T-helper 1 cell (primary cell): ENCODE measurements at places on chromosomes 12 and 14.

DNA sequence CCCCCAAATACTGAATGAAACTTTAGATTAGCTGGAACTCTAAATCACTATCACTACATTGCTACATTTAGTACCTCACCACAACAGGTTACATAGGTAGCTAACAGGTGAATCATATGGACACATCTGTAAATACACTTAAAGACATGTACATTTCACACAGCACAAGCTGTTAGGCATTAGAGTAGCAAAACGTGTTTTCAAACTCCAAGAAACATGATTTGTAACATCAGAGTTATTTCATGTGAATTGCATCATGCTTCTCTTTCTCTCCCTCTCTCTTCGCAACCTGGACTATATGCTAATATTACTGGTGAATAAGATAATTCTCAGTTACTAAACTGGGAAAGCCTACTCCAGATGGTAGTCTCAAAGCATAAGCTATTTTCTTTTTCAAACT is 4.3 kb downstream of the SEL1L start:
- no peak for DNase-seq

- DNase-seq: no peak
Observed at GRCh38 chr14:90045616-90046015, 16.2 kb upstream of the KCNK13 start.

DNA sequence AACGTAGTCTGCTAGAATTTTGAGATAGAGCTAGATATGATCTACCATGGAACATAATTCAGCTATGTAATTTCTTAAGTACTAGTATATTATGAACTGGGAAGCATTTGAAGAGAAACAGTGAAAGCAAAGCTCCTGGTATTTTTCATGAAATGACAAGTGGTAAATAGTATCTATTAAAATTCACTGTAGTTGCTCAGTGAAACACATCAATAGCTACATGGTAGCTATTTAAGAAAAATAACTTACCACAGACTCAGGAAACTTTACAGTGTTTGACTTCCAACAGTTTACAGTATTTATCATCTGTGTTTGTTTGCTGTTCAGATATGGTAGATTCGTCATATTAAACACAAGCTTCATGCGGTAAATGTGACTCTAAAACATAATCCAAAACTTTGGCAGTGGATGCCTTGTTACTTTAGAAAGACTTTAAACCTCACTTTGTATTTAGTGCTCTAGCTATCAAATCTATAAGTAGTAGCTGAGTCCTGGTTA is 25.2 kb downstream of the WNK1 start:
- no peak for DNase-seq

DNA sequence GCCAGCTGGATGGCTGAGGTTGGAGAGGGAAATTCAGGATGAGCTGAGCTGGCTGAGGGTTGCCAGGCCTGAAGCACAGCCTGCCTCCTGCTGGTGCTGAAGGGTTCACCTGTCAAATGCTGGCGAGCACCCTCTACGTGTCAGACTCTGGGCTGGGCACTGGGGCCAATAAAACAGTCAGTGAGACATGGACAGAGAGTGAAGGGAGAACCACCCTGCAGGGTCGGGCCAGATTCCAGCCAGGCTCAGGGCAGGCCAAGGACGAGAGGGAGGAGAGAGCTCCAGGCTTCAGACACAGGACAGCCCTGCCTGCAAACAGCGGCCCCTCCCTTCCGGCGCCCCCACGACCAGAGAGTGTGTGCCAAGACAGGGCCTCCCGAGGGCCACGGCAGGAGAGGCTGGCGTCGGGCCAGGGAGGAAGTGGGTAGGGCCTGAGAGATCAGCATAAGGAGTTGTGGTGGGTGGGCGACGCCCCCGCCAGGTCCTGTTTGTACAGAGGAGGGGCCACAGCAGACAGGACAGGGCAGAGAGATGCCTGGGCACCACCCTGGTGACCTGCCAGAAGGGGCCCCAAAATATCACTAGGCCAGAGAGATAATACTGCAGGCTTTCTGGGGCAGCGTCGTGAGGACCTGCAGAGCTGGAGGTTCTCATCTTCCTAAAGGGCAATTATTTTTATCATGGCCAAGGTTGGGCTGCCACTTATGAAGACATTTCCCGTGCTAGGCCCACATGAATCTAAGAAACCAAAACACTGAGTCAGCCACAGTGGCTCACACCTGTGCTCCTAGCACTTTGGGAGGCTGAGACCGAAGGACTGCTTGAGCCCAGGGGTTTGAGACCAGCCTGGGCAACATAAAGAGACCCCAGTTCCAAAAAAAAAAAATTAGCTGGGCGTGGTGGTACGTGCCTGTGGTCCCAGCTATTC is 73.1 kb upstream of the GPR68 start:
- DNase-seq: peak; percentile 63

DNA sequence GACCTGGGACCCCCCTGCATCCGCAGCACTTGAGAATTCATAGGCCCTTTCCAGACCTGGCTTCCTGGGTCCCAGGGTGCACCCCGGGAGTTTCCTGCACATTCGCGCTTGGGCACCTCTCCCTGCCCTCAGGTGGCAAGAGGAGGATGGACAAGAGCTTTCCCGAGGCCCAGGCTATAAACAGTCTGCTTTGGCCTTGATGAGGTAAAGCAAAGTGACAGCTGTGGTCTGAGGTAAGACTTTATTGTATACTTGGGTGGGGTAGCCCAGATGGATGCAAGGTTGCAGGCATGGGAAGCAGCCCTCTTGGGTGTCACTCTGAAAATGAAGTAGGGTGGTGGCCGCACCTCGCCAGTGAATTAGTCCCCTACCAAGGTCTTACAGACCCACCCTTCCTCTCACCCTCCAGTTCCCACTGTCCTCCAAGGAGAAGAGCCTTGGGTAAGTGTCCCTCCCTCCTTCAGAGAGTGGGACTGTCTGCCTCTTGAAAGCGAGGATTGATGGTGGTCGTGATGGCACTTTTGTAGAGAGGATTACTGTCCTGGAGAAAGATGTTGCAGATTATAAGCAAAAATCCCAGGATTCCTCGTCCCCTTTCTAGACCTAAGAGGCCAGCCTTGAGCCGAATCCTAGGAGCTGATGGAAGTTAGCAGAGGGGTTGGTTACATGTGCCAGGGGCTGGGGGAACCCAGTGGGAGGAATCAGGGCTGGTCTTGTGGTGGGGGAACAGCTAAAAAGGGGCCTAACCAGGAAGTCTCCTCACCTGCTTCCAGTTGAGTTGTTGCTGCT is 10.6 kb upstream of the CSAD start:
- no peak for DNase-seq

- DNase-seq: no peak
Observed at GRCh38 chr14:76376878-76377734, 1.2 kb downstream of the ESRRB start.

- DNase-seq: no peak
Observed at GRCh38 chr12:6029401-6029800, 84.3 kb upstream of the ANO2 start.

DNA sequence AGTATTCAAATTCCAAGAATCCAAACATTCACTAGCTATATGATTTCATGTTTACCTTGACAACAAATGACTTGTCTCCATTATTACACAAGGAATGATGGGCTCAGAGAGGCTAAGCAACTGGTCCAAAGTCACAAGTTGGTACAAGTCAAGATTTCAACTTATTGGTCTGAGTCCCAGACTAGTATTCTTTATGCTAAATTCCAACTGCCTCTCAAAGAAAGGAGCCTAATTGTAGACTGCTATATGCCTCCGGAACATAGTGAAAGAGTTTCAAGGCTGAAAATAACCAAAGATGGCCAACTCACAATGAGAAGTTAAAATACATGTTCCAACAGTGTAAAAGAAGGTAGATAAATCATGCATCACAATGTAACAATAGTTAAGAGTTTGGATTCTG is 7.5 kb downstream of the BTG1 start:
- DNase-seq: no peak

GRCh38 chr12:25242981-25243679 is 7.6 kb downstream of the KRAS start:
- DNase-seq: no peak

- DNase-seq: no peak
Observed at GRCh38 chr12:117143008-117143532, 43.9 kb upstream of the TESC start.

DNA sequence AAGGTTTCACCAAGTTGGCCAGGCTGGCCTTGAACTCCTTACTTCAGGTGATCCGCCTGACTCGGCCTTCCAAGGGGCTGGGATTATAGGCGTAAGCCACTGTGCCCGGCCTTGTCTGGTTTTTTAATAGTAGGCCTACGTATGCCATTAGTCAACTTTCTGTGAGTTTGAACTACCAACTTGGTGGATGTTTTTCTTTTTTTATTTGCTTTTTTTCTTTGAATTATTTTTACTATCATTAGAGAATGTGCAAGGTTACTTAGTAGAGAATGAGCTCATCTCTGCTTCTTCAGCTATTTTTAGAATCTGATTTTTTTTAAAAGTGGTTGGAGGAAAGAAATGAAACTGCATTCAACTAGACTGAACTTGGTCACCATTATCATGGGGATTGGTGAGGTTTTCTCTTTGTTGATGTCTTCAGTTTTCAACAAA is 51.4 kb downstream of the HMGA2 start:
- no peak for DNase-seq

DNA sequence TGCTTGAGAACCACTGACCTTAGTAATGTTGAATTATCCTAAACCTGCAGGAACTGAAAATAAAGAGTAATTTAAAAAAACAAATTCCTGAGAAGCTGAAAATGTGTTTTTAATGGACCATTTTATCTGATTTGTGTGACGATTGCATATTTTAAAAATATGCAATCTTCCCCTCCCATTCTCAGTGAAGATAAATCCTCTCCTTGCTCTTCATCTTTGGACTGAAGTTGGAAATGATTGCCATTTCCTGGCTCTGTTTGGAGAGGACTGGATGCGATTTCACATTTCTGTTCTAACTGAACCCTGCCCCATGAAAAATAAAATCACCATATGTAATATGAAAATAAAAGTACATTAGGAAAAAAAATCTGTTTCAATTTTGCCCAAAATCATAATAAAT is 216.3 kb downstream of the SLC6A15 start:
- DNase-seq: no peak

DNA sequence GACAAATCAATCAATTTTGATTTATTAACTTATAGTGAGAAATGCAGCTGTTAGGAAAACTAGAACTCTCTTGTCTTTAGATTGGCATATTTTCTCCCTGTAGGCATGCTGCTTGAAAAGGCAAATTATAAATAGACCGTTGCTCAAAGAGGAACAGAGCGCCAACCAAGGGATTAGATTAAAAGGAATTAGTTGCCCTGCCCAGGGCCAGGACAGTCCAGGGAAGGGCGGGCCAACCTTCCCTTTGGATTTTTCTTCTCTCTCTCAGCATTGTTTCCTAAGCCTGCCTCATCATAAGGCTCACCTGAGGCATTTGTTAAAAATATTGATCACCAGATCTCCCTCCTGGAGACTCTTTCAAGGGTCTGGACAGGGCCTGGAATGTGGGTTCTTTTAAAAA is 8.6 kb downstream of the CIPC start:
- no peak for DNase-seq

DNA sequence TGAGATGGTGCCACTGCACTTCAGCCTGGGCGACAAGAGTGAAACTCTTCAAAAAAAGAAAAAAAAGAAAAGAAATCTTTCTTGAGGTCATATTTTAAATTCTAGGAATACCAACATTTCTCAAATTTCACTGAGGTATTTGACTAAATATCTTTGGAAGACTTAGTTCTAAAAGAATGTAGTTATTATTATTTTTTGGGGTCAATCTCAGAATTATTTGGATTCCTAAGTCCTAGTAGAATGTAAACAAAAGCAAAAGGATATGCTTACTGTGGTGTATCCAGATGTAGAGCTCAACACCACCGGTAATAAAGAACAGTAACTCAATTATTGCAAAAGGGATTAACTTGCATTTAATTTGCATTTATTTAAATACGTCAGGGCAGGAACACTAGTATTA is 25.0 kb downstream of the PRICKLE1 start:
- DNase-seq: no peak

DNA sequence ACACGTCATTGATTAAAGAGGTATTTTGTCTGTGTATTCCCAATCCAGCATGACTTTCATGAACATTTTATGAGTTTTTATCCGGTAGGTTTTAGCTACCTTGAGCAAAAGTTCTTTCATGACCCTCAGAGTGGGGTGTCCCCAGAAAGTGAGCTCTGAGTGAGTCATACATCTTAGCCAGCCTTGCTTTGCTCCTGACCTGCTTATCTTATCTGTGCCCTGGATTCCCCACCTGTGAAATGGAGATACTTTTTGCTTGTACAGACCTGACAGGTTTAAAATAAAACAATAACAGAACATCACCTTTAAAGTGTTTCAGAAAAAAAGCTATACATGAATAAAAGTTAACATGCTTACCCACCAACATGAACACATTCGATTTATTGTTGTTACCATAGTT is 202.8 kb upstream of the SOX5 start:
- DNase-seq: no peak

DNA sequence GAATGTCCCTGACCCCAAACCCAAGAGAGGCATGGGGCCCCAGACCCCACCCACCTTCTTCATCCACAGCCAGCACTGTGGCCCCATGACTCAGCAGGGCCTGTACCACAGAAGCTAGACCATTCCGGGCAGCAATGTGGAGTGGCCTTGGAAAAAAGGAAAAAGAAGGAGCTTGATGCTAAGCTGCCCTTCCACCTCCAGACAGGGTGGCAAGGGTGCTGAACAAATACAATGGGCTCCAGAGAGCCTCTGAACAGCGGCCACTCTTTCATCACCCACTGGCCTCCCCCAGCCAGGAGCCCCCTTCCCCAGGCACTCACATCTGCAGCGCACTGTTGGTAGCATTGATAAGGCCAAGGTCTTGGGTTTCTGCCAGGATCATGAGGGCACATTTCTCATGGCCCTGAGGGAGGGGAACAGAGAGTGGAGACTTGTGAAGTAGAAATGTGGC is 13.9 kb downstream of the SLC39A5 start:
- no peak for DNase-seq

GRCh38 chr12:87054226-87054625 is 798.0 kb upstream of the MGAT4C start:
- no peak for DNase-seq

GRCh38 chr14:72686101-72686500 is 207.8 kb downstream of the DPF3 start:
- DNase-seq: no peak

DNA sequence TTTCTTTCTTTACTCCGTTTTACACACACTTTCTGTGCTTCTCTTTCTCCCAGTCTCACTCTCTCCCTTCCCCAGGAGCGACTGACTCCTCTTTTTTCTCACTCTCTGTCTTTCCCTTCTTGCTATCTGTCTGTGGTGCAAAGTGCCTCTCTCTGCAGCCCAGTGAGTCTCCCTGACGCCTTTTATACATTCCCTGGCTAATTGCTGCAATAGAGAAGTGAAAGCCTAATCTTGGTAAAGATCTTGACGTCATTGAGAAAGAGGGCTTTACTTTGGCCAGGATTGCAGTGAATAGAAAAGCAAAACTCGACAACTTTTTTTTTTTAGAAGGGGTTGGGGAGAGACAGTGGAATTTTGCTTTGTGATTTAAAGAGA is 706 bp upstream of the DIO2 start:
- DNase-seq: no peak
